ENCODE measurements at places on chromosomes 5 and 9.

- DNase-seq: no peak
Observed at GRCh38 chr5:61949054-61949678, 356.8 kb upstream of the KIF2A start.

DNA sequence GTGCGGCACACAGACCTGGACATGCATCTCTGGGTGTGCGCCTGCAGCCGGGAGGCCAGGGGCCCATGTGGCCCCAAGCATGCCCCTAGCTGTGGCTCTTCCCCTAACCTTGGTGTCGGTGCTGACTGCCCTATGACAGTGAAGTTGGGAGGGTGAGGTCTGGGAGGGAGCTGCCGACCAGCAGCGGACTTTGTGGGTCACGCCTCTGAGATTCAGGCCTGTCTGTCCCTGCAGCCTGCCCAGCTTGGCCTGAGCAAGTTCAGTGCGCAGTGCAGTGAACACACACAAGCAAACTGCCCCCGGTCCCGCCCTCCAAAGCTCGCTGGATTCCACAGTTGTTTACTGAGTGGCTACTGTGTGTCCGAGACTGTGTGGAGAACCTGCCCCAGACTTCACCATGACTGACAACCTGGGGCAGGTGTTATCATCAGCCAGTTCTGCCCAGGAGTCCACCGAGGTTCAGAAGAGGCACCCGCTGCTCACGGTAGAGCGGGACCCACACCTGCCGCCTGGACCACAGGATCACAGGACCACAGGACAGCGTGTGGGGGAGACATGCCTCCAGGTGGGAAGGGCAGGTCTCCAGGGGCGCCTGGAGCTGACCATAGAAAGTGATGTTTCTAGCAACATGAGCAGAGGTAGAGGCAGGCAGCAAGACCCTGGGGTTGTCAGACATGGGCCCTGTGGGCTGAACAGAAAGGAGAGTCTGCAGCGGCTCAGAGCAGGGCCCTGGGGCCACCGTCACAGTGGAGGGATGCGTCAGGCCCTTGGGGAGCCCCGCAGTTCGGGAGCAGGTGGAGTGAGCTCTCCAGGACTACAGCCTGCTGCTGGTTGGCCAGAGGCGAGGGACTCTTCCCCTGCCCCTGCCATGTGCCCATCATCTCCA, 105.1 kb downstream of the PHF2 start:
- DNase-seq: no peak

- DNase-seq: peak; percentile 69
Observed at GRCh38 chr5:106314221-106314824, 1356.4 kb downstream of the EFNA5 start.

DNA sequence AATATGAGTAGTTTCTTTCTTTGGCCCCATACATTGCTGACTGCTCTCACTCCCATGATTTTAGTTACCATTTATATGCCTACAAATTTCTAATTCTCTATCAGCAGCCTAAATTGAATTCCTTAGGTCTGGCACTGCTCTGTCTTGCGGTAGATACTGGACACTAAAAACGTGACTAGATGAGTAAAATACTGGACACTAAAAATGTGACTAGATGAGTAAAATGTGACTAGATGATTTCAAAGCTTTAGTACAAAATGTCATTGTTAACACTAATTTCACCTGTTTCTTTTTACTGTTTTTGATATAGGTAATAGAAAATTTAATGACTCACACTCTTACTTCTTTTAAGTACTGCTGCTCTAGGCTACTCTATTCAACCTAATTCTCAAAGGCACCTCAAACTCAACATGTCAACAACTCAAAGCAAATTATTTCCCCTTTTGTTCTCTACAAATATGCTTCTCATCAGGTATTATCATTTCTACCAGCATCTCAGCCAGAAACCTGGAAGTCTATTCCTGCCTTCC, 31.4 kb upstream of the GOLGA1 start:
- no peak for DNase-seq

GRCh38 chr5:2282893-2283292, 400.2 kb upstream of the IRX4 start:
- no peak for DNase-seq

- DNase-seq: no peak
Observed at GRCh38 chr5:77329664-77330430, 119.4 kb downstream of the PDE8B start.

GRCh38 chr9:117725426-117725887, 21.3 kb downstream of the TLR4 start:
- peak; percentile 65 for DNase-seq

DNA sequence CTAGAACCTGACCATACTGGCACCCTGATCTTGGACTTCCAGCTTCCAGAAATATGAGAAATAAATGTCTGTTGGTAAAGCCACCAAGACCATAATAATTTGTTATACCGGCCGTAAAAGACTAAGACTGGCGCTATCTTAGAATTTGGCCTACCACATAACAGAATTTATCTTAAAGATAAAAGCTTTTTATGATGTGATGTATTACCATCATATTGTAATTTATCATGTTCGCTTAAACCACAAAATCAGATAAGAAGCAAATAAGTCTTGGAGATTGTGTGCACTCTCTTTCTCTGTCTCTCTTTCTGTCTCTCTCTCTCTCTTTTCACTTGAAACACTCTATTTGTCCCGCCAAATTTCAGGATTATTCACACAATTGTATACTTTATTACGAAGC, 35.6 kb downstream of the FST start:
- no peak for DNase-seq

DNA sequence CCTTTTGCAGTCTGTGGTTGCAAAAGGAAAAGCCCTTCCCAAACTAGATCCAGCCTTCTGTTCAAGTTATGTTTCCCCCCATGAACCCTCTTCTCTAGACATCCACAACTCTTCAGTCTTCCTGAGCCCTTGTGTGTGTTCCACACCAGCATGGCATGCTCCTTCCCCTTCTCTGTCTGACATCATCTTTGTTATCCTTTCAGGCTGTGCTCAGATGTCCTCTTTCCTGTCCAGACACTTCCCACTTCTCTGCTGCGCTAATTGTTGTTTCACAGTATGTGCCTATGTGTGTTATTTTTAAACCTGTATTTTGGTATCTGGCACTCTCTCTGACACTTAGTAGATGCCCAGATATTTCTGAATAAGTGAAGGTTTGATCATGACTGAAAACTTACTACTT, 38.2 kb downstream of the FOCAD start:
- DNase-seq: no peak

- no peak for DNase-seq
Observed at GRCh38 chr5:178420354-178420781, 169.8 kb downstream of the COL23A1 start.

GRCh38 chr5:17314907-17315471, 97.6 kb downstream of the BASP1 start:
- DNase-seq: peak; percentile 56

DNA sequence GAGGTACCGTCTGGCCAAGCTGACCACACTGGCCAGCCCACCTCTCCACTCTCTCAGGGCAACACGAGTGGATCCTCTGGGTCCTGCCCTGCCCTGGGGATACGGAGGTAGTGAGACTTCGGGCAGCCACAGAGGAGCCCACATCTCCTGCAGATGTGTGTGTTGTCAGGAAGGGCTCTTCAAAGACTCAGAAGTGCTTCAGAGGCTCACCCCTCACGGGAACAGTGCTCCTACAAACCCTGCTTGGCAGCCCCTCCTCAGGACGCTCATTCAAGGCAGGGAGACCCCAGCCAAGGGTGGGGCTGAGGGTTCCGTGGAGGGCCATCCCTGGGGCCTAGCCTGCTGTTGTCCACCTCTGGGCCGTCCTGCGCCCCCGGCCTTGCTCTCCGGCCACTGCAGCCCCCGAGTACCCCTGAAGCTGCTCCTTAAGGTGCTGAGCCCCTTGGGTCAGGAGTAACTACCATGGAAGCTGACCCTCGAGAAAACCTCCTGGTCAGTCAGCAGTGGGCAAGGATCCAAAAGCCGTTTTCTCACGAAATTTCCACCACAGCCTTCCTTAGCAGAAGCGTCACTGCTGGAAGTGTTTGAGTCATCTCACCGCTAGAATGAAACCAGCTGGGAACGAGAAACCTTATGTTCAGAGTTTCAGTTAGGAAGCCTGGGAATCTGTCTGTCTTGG, 23.2 kb upstream of the LRRC14B start:
- DNase-seq: peak; percentile 92

DNA sequence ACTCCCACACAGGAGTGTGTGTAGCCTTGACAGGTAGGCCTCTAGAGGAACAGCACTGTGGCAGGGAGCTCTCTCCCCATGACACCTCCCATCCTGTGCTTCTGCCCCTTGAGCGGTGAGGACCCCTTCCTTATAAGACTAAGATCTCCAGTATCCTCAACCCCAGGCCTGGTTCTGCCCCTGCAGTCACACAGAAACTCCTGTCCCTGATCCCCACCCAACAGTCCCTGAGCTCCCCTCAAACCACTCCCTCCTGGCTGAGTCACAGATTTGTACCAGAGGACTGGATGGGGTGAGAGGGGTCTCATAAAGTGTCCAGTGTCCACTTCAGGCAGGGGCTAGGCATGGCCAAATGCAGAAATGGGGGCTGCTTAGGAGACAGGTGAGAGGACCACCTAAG, 47.8 kb upstream of the CDKN2AIPNL start:
- DNase-seq: no peak

DNA sequence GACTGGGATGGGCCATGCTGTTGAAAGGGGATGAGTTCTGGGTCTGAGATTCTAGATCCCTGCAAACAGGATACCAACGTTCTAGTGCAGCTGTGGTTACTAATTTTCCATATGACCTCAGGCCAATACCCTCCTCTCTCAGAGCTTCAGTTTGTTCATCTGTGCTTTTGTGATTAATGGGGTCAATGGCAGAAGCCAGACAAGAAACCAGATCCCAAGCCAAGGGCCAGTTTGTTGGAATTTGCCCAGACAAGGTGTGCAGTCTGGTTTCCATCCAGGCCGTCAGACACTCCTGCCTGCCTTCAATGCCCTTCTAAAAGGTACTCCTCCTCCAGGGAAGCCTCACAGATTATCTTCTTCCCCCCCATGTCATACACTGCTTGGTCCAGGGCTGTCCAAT, 11.4 kb downstream of the MYORG start:
- no peak for DNase-seq

- peak; percentile 87 for DNase-seq
Observed at GRCh38 chr5:63262185-63262981, 683.8 kb downstream of the LRRC70 start.

- DNase-seq: no peak
Observed at GRCh38 chr9:78756813-78757510, 460.0 kb downstream of the PSAT1 start.

GRCh38 chr9:21450733-21451394, 10.6 kb downstream of the IFNA1 start:
- DNase-seq: peak; percentile 56

DNA sequence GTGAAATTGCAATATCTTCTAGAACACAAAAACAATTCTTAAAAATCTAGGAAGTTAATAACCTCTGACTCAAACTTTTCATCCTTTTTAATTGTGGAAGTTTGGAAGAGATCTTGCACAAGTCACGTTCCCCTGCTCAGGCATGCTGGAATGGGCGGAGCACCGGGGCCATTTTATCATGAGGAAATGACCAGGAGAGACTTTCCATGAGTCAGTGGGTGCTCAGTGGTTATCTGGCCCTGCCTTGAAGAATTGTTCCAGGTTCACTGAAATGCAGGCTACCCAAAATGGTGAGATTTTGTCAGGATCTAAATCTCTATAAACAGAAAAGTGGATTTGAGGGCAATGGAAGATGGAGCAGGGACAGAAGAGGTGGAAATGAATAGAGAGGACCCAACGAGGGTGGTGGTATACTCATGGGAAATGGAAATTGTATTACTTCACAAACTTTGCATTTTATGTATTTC, 61.2 kb downstream of the FYB1 start:
- peak; percentile 76 for DNase-seq

GRCh38 chr5:39598661-39599248, 174.0 kb upstream of the DAB2 start:
- DNase-seq: no peak

GRCh38 chr5:132234684-132235062, 7.0 kb upstream of the P4HA2 start:
- no peak for DNase-seq

DNA sequence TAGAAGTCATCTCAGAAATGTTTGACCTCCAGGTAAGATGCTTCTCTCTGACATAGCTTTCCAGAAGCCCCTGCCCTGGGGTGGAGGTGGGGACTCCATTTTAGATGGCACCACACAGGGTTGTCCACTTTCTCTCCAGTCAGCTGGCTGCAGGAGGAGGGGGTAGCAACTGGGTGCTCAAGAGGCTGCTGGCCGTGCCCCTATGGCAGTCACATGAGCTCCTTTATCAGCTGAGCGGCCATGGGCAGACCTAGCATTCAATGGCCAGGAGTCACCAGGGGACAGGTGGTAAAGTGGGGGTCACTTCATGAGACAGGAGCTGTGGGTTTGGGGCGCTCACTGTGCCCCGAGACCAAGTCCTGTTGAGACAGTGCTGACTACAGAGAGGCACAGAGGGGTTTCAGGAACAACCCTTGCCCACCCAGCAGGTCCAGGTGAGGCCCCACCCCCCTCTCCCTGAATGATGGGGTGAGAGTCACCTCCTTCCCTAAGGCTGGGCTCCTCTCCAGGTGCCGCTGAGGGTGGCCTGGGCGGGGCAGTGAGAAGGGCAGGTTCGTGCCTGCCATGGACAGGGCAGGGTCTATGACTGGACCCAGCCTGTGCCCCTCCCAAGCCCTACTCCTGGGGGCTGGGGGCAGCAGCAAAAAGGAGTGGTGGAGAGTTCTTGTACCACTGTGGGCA, 642 bp downstream of the CSF2 start:
- no peak for DNase-seq

DNA sequence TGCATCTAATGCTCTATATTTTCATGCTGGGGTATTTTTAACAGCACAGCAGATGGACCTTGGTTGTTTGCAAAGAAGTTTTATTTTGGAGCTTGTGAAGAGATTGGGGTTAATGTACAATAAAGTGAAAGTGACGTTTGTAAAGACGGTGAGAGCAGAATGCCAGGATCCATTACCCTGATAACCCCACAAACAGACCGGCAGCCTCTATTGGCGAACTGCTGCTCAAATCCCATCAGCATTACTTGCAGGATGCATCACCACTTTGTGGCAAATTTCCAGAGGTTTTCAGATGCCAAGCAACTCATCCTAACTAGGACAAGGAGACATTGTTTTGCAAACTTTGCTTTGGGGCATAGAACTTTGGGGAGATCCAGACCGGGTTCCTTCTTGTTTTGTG, 383.3 kb upstream of the ZNF462 start:
- DNase-seq: no peak

- no peak for DNase-seq
Observed at GRCh38 chr5:97049175-97049574, 93.2 kb downstream of the LIX1 start.

DNA sequence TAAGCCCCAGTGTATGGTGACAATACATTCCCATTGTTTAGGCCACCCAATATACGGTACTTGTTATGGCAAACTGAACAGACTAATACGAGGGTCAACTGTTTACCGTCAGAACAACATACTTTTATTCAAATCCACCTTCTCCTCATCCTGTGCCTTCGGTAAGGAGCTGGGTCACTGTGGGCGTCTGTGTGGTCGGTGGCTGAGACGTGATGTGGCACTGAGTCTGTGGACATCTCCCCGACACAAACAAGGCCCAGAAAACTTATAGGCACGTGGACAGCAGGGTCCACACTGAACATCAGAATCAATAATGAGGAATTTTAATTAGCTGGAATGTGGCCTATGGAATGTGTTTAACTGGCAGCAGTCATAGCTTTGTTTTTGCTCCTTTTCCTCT, 154.3 kb upstream of the IRX2 start:
- DNase-seq: no peak

GRCh38 chr5:167295681-167296005, 995.8 kb upstream of the WWC1 start:
- DNase-seq: no peak

- DNase-seq: no peak
Observed at GRCh38 chr5:98144710-98145109, 628.8 kb upstream of the RGMB start.
